ENCODE measurements at places on chromosomes 2 and 18.

- DNase-seq: no peak
Measured at GRCh38 chr2:190342611-190343010, 778 bp upstream of the INPP1 start.

DNA sequence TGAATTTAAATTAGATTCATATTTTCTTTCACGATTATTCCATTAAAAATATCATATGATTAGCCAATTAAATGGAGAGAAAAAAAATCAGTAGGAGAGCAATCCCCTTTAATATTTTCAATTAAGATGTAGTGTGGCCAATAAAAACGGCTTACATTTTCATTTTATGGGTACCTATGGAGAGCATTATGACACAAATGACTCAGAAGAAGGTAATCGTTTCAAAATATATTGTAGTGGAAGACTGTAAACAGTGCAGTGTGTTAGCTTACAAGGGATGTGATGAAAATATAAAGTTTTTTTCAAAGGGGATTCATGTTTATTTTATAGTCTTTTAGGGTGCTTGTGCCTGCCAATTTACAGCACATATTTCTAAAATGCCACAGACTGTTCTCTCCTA is 1507.4 kb upstream of the CELF4 start:
- no peak for DNase-seq

DNA sequence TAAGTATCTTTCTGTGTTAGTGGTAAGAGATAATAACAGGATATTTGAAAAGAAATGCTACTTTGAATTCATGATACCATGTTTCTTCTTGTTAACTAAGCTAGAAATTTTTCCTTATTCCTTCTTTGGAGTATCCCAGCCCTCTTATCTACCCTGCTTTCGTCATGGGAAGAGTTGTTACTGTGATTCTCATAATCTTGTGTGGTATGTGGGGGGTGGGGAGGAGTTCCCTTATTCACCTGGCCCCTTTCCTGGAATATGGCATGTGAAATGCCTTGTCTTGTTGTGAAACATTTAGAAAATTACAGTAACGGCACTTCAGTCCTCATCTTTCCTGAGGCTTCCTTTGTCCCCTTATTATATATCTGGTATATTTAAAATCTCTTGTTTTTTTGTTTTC is 129.9 kb downstream of the NCOA1 start:
- no peak for DNase-seq

GRCh38 chr2:105652014-105652796 is 92.5 kb upstream of the NCK2 start:
- no peak for DNase-seq

- no peak for DNase-seq
Measured at GRCh38 chr18:79901665-79902064, 49.8 kb downstream of the SLC66A2 start.

DNA sequence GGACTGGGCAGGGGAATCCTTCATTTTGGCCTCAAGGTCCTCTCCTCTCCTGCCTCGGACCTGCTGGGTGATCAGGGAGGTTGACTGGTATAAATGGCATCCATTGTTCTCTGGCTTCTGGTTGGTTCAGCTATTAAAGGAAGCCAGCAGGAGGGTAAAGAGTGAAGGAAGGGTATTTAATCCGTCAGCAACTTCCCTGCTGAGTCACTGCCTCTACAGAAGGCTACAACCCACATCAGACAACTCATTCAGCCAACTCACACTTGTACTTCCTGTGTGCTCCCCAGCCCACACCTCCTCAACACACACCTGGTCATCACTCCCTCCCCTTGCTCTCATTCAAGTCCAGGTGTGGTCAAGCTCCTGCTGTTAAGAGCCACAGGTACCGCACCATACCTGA is 68.3 kb upstream of the MRPS9 start:
- no peak for DNase-seq

DNA sequence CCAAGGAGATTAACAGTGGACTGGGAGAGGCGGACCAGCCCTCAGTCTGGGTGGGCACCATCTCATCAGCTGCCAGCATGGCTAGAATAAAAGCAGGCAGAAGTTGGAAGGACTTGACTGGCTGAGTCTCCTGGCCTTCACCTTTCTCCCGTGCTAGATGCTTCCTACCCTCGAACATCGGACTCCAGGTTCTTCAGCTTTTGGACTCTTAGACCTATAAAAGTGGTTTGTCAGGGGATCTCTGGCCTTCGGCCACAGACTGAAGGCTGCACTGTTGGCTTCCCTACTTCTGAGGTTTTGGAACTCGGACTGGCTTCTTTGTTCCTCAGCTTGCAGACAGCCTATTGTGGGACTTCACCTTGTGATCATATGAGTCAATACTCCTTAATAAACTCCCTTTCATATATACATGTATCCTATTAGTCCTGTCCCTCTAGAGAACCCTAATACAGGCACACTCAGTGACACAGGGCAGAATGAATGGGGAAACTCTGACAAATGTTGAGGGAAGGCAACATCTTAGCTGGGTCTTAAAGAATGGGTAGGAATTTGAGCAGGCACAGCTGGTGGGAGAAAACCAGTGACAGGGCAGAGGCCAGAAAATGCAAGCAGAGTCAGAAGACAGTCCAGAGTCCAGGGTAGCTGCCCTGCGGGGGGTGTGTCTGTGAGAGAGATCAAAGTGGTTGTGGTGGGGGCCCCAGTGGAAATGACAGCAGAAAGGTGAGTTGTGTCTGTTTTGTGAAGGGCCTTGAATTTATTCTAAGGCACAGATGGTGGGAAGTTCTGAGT is 108.1 kb upstream of the CD302 start:
- DNase-seq: no peak

DNA sequence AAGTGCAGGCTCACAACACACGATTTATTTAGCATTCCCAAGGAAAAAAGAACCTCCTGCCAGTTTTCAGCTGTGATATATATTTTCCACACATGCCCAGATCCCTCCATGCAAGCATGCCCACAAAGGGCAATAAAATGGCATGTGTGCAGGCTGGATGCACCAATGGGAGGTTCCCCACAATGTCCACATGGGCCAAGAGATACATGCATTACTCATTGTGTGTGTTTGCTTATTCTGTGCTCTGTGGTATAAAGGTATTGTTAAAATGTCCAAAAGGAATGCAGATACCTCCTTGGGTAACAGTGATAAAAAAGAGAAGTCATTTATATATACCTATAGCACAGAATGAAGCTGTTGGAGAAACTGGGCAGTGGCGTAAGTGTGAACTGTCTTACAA is 207.4 kb downstream of the FHOD3 start:
- no peak for DNase-seq

GRCh38 chr2:212547716-212548454 is 9.3 kb upstream of the ERBB4 start:
- DNase-seq: no peak

GRCh38 chr2:112542984-112543661 is 858 bp downstream of the POLR1B start:
- no peak for DNase-seq

- no peak for DNase-seq
Measured at GRCh38 chr2:60366135-60366712, 187.2 kb downstream of the BCL11A start.

DNA sequence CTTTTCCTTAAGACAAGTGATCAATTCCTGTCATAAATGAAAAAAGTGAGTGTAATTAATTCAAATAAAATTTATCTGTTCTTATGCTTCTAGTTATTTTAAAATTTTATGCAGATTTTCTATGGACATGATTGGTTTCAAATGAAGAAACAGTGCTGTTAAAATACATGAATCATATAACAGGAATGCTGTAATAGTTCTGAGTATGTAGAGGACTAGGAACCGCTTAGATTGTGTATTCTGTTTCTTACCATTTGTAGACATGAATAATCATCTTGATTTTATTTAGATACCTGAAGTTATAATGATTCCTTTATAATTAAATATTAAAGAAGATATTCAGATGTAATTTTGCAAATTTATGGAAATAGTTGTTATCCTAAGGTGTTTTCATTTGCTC is 3.5 kb downstream of the ACTR2 start:
- no peak for DNase-seq

- no peak for DNase-seq
Measured at GRCh38 chr2:231581328-231581727, 11.3 kb upstream of the TEX44 start.

- DNase-seq: peak; percentile 39
Measured at GRCh38 chr18:50819728-50820378, at the start of gene MRO. TSS of gene MRO (minus strand) at chr18:50820016. CDS start at chr18:50809400, 10,616 bp downstream.

- no peak for DNase-seq
Measured at GRCh38 chr2:79105259-79105658, 15.0 kb upstream of the REG1A start.

- no peak for DNase-seq
Measured at GRCh38 chr18:46946656-46947282, 29.4 kb downstream of the KATNAL2 start.

DNA sequence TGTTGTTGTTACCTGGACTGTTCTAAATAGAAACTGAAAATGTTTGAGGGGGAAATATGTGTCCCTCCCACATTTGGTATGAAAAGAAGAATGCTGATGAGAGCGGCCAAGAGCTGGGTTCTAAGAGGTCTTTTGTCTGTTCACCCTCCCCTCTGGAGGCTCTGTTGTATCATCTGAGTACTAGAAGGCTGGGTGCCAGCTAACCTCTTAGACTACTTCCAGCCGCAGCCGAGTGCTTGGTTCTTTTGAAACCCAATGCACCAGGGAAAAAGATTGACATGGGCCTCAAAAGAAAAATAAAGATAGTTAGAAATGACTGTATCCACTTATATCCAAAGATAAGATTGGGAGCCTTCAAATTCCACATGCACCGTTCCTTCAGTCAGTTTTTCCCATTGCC is 255.9 kb downstream of the TXNL1 start:
- no peak for DNase-seq

GRCh38 chr2:226905718-226906117 is 69.9 kb downstream of the RHBDD1 start:
- DNase-seq: no peak

- DNase-seq: no peak
Measured at GRCh38 chr18:76988031-76988826, 144.4 kb downstream of the MBP start.

DNA sequence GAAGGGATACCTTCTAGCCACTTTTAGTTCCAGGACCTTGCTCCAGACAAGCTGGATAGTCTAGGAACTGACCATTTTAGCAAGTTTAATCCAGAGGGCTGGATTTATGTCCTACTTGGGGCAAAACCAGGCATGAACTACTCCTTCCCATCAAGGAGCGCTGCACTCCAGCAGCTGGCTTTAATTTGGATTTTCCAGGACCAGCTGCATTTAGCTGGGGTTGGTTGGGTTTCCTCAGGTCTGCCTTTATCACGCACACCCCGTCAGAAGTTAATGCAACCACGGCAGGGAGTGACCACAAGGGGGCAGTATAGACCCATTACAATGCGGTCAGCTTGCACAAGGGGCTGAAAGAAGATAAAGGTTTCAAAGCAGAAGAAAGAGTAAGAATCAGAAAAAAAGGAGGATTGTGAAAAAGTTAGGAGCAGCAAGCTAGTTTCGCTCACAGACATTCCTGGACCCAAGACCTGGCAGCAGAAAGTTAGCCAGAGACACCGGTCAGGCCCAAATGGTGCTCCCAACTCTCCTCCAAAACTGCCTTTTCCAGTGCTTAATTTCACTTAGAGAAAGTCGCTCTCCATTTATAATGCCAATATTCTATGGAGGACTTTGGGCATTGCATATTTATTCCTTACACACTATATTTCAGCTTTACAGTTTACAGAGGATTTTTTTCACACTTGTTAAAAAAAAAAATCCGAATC is 40.1 kb downstream of the SLC4A1AP start:
- peak; percentile 55 for DNase-seq

DNA sequence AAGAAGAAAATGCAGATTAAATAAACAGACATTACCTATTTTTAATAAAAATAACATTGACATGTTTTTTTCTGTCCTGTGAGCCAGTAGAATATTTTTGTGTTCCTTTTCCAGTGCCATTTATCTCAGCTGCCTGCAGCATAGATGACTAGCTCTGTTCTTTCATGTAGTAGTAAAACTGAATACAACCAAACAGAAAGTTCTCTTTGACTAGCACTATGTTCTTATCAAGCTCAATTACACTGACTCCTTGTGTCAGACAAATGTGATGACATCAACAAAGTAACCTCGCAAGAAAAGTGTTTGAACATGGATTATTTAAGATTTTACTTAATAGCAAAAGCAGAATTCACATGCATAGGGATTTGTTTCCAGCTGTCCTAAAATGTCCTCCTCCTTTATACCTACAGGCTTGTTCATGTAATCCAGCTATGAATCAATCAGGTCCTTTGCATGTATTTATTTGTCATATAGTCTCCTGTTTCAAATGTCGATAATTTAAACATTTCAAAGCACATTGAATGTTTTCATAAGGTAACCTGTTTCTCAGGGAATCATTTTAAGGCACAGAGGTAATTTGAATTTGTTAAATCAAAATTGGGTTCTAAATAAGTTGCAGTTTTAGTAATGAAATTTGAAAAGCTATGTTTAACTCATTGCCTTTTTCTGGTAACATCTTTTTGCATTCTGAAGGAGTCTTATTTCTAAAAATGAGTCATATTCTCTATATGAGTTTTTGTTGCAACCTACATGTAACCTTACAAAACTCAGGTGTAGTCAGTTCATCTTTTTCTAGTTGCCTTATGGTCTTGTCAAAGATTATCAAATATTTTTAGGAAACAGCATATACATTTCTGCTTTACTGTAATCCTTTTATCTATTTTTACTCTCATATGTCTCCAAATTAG is 215.3 kb upstream of the GULP1 start:
- no peak for DNase-seq

DNA sequence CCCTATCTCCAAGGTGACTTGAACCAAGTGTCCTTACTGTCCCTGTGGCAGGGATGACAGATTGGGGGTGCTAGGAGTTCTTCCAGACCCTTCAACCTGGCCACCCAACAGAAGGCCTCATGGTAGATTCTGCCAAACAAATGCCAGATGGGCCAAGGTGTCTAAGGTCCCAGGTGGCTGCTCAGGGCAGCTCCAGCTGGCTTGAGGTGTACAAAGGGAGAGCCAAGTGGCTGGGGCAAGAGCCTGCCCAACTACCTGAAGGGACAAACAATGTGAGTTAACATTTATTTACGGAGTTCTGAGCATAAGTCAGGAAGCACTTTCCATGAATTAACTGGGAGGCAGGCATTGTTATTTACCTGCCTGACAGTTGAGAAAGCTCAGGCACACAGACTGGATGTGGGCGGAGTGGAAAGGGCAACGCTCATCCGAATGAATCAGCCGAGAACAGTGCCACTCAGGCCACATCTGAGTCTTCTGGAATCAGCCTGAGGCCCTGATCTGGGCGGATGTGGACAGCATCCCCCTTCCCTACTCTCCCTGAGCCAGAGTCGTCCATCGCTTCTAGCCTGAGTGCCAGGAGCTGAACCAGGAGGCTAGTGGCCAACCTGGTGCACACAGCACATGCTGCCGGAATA is 4.4 kb upstream of the KCNIP3 start:
- DNase-seq: no peak

DNA sequence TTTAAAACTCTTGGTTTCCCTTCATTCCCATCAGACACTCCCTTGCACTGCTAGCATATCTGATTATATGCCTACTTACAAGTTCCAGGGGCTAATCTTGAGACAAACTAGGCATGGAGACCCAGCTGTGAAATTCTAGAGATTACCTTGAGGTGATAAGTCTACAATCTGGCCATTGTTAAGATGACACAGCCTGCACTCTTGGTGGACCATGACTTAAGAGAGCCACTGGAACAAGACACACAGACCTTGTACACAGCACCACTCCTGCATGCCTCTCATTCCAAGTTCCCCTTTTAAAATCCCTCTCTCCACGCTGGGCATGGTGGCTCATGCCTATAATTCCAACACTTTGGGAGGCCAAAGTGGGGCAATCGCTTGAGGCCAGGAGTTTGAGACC is 387.2 kb upstream of the DCC start:
- no peak for DNase-seq

All from stimulated activated CD8-positive, alpha-beta memory T cell treated with anti-CD3 and anti-CD28 coated beads, Interleukin-15, amount 100 ng/mL, for 4 hours (primary cell).